Stimulated activated CD8-positive, alpha-beta memory T cell treated with anti-CD3 and anti-CD28 coated beads, Interleukin-7, amount 100 ng/mL, for 1 hour (primary cell): ENCODE measurements at places on chromosomes 16 and 17.

DNA sequence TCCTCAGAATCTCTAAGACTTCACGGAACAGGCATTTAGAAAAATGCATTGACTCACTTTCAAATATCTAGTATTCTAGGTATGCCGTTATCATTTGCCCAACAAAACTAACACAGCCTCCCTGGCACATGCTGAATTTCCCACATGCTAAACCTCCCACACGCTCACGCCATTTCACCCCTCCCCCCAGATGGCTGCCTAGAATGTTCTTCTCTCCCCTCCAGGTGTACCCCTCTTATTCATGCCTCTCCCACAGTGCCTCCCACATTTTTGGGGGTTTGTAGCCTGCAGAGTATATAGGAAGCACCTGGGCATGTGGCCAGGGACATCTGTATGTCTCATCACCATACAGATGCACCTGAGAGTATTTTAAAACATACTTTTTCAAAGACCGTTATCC is 38.2 kb upstream of the ICAM2 start:
- no peak for DNase-seq

DNA sequence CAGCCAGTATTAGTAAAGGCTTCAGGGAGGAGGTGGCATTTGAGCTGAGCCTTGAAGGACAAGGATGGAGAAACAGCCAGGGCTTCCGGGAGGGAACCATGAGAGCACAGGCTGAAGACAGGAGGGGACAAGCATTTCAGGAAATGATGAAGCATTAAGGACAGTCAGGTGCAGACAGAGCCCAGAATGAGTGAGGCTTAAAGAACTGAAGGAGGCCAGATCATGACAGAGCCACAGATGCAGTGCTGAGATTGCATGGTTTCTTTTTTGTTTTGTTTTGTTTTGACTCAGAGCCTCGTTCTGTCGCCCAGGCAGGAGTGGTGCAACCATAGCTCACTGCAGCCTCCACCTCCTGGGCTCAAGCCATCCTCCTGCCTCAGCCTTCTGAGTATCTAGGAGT is 211.5 kb downstream of the SOX9 start:
- no peak for DNase-seq

- DNase-seq, result no peak
These were observed 685 bp downstream of the FASN start for GRCh38 chr17:82097184-82097918.

- DNase-seq, result no peak
These were observed at the start of the genes CCDC78 and HAGHL for GRCh38 chr16:726438-727290. Gene CCDC78, minus strand, starts transcription at chr16:726443. Its CDS starts 76 bp downstream, at chr16:726367. Gene HAGHL, plus strand, starts transcription at chr16:727106. Its CDS starts 404 bp downstream, at chr16:727510.

DNA sequence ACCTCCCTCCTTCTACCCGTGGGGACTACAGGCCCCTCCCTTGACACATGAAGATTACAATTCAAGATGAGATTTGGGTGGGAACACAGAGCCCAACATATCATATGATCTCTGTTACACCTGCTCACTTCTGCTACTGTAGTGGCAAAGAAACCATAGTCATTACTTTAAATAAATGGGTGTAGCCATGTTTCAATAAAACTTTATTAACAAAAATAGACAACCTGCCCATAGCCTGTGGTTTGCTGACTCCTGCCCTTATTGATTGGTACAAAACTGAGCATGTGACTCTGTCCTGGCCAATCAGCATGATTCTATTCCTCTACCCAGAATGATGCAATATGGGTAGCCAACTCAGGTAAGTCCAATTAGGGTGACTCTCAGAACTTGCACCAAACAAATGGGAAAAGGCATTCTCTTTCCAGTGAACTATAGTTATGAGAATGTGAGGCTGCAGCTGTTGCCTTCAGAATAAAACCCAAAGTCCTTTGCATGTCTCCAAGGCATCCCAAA is 15.7 kb upstream of the ERCC4 start:
- no peak for DNase-seq

DNA sequence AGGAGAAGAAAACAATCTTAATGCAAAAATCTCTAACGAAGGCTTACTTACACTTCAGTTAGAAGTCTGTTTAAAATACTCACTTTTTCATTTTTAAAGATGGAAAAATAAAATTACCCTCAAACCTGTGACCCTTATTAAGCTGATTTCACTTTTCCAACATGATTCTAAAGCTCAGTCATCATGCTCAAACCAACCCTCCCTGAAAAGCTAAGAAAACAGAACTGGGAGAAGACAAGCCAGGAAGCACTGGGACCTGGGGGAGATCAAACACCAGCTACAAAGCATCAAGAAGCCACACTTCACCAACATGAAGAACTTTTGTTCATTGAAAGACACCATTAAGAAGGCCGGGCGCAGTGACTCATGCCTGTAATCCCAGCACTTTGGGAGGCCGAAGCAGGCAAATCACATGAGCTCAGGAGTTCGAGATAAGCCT is 88.8 kb downstream of the LITAF start:
- DNase-seq, result no peak

- DNase-seq, result no peak
These were observed 17.8 kb downstream of the LRRC75A start for GRCh38 chr17:16474012-16474725.

DNA sequence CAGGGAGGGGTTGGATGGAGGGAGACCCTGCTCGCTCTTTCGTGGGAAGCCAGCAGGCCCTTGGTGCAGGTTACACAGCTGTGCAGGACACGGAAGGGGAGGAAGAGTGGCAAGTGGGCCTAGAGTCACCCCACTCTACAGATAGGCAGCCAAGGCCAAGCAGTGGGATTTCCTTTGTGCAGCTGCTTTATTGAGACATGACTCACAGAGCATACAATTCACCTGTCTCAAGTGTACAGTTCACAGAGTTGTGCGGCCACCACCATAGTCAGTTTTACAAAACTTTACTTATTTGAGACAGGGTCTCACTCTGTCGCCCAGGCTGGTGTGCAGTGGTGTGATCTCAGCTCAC is 91.2 kb upstream of the CIBAR2 start:
- no peak for DNase-seq

DNA sequence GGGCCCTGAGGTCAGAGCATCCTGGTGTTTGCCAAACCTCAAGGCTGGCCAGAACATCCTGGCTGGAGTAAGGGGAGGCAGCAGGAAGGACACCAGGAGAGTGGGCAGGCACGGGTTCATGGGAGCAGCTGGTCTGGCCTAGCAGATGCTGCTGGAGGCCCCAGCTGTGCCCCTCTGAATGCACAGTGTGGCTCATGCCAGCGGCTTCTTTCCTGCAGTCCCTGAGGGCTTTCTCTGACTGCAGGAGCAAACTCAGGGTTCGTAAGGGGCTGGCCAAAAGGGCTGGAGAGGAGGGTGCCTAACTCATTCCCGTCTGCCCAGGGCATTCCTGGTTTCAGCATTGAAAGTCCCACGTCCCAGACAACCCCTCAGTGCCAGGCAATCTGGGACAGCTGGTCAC is 78.7 kb downstream of the ZDHHC7 start:
- no peak for DNase-seq

GRCh38 chr16:78605548-78606101 is 506.2 kb downstream of the WWOX start:
- DNase-seq, result no peak

DNA sequence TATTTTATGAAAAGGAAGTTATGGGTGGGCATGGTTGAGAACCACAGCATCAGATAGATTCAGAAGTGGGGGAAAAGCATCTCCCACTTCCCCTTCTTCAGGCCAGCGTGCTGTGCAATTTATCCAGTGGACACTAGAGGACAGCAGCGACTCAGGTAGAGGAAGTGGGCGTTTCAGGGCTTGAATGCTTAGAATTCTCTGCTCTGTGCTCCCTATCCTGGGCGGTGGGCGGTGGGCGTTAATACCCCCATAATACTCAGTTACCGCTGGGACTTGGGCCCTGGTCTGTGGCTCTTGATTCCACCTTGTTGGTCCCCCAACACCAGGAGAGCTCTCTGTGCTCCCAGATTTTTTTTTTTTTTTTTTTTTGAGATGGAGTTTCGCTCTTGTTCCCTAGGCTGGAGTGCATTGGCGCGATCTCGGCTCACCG is 3.7 kb upstream of the LYZL6 start:
- DNase-seq, result peak; percentile 12

- DNase-seq, result no peak
These were observed at the start of gene KRTAP1-4 for GRCh38 chr17:41029633-41030245. Gene KRTAP1-4, minus strand, starts transcription at chr17:41030195. Its CDS starts 117 bp downstream, at chr17:41030078.

- DNase-seq, result no peak
These were observed 2.0 kb downstream of the C16orf87 start for GRCh38 chr16:46828943-46829342.

GRCh38 chr16:80720804-80721371 is 83.5 kb downstream of the CDYL2 start:
- no peak for DNase-seq
